ENCODE measurements at places on chromosomes 7 and 10. TPM values are rescaled to one million over a fixed set of nuclear protein-coding genes. Genes with fewer than 3 reads are reported as not detected.

- DNase-seq: no peak
These were observed 78.0 kb upstream of the C1GALT1 start for GRCh38 chr7:7104314-7104698.

DNA sequence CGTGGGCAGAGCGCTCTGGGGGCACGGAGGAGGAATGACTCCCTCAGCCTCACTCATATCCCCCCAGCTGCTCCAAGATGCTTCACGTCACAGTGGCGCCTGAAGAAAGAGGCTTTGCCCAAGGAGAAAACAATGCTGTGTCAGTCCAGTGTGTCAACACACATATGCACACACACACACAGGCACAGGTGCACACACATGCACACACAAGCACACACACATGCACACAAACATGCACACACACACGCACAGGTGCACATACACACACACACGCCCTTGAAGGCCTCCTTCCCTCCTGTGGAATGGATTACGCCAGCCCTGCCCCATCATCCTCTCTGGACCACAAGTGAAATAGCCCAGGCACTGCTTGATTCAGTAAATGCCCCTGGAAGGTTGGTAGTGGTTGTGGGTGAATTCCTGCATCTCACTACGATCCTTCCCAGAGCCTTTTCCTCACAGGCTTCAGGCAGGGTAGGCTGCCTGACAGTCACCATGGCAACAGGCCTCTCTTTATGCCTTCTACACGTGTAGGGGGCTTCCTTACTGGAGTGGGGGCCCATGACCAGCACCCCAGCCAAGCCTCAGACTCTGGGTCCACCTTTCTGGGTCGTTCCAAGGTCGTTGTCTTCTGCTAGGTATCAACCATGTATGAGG is 371.5 kb upstream of the PODXL start:
- DNase-seq: peak; percentile 82

DNA sequence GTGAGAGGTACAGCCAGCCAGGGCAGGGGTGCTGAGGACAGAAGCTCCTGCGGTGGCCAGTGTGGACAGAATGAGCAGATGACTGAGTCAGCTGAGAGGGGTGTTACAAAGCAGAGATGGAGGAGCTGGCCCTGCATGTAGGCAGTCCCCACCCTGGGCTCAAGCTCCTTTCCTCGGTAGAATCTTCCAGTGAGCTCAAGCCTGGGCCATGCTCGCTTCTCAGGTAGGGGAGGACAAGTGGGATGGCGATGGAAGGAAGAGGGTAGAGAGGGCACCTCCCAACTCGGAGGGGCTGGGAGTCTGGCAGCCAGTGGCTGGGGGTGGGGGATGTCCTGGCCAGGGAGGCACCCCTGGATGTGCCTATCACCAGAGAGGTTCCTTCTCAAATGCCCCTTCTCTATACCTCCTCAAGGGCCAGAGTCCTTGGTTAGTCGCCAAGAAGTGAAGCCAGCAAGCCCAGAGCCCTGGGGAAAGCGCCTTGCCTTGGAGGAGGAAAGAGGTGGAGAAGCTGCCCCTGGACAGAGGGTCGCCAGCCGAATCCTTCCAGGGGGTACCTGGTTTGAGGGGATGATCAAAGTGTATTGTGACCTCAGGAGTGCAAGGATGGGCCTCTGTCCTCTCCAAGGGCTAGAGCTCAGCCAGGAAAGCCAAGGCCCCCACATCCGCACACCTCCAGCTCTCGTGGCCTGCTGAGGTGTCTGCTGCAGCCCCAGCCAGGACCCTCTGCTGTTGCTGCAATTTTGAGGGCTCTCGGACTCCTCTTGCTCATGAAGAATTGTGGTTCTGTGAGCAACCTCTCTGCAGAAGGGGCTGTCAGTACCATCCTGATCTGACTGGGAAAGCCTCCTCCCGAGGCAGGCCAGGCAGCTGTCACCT is 88.6 kb upstream of the MACROH2A2 start:
- no peak for DNase-seq

DNA sequence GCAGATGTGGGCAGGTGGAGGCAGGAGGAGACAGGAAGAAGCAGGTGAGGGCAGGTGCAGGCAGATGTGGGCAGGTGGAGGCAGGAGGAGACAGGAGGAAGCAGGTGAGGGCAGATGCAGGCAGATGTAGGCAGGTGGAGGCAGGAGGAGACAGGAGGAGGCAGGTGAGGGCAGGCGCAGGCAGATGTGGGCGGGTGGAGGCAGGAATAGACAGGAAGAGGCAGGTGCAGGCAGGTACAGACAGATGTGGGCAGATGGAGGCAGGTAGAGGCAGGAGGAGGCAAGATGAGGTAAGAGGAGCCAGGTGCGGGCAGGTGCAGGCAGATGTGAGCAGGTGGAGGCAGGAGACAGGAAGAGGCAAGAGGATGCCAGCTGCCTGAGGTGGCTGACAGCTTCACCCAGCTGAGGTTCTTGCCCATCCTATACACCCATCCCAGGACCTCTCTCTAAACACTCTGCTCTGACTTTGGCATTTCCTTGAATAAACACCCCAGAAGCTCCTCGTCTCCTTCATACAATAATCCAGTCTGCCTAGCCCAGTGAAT is 33.0 kb downstream of the PTPRE start:
- DNase-seq: peak; percentile 95

- DNase-seq: no peak
These were observed 62.8 kb upstream of the C7orf33 start for GRCh38 chr7:148527717-148528168.

GRCh38 chr7:4707217-4707741 is 25.2 kb downstream of the FOXK1 start:
- DNase-seq: no peak

GRCh38 chr7:10662491-10662890 is 311.2 kb upstream of the PHF14 start:
- DNase-seq: no peak

GRCh38 chr10:47370878-47371277 is 13.2 kb downstream of the ZNF488 start:
- peak; percentile 85 for DNase-seq

GRCh38 chr7:2431260-2431867 is 28.0 kb downstream of the CHST12 start:
- no peak for DNase-seq

- DNase-seq: no peak
These were observed 173.7 kb upstream of the KAT6B start for GRCh38 chr10:74652664-74653063.

DNA sequence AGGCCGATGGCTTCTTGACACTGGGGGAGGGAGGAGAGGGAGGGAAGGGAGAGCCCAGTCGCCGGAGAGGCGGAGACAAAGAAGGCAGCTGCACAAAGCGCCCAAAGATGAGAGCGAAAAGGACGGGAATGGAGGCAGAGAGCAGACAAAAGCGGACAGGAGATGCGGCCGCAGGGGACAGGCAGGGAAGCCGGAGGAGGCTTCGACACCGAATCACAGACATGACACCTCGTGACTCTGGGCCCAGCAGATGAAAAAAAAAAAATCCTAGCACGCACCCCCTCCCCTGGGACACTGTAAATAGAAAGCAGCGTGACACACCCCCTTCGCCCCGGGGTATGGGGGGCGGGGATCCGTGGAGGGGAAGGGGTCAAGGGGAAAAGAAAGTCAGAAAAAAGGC is 976 bp downstream of the NAT16 start:
- DNase-seq: no peak

DNA sequence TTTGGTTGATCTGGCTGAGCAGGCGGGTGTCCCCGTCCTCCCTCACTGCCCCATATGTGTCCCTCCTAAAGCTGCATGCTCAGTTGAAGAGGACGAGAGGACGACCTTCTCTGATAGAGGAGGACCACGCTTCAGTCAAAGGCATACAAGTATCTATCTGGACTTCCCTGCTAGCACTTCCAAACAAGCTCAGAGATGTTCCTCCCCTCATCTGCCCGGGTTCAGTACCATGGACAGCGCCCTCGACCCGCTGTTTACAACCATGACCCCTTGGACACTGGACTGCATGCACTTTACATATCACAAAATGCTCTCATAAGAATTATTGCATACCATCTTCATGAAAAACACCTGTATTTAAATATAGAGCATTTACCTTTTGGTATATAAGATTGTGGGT is 26.9 kb upstream of the TRIM56 start:
- DNase-seq: no peak

GRCh38 chr10:111360260-111360925 is 283.6 kb downstream of the ADRA2A start:
- no peak for DNase-seq

- no peak for DNase-seq
These were observed 148.4 kb downstream of the TMEM26 start for GRCh38 chr10:61304746-61305145.

DNA sequence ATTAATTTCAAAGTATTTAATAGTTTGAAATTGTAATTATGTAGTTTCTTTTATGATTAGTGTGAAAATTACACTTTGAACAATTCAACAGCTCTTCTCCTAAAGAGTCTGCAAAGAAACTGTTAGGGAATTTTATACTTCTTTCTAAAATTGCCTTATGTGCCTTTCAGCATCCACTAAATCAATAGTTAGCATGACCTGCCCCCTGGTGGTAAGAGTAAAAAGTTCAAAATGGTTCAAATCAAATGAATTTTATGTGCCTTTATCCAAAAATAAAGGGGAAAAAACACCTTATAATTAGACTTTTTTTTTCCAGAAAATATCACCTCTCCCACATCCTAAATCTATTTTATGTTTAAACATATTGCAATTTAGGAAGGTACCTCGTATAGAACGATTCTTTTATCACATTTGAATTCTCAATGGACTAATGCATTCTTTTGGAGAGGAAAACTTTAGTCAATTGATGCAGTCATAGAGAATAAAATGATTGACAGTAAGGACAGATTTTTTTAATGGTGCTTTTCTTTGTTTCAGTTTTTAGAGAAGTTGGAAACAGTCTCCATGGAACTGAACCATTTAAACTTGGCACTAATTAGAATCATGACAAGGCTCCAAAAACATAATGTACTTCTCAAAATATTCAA is 163.7 kb downstream of the SEMA3D start:
- DNase-seq: no peak

- no peak for DNase-seq
These were observed 217.5 kb downstream of the SFMBT2 start for GRCh38 chr10:7193369-7193768.

DNA sequence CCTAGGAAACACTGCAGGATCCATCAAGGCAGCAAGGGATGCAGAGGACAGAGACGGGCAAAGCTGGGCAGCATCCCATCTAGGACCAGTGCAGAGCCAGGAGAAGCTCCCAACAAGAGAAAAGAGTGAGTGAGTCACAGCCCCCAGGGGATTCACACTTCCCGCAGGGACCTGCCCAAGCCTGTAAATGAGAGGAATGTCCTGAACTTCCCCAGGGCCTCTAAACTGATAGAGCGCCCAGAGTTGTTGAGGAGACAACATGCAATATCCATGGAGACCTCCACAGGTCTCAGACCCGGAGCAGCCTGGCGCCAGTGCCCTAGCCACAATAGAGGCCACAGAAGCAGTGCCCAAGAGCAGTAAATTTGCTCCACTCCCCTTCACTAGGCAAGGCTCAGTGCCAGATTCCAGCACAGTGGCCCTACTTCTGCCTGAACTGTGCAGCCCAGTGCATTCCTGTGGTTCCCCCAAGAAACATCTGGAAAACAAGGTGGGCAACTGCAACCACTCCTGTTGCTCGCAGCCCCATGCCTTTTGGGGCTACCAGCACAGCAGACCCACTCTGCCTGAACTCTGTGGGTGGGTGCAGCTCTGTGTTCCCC is 567.5 kb downstream of the POM121L12 start:
- DNase-seq: no peak

GRCh38 chr7:37027104-37027503 is 302.8 kb upstream of the AOAH start:
- DNase-seq: no peak

- DNase-seq: no peak
These were observed 22.8 kb downstream of the GNA12 start for GRCh38 chr7:2821161-2821841.

Gene SRGN
- total RNA-seq: 117 TPM

Gene ANKRD61
- not detected for total RNA-seq

Gene TMEM60
- 13.5 TPM for total RNA-seq

Gene CNNM1
- 2.5 TPM for total RNA-seq

Gene KRIT1
- total RNA-seq: 94.5 TPM

Gene SPDYE9
- total RNA-seq: not detected

Gene HPS1
- total RNA-seq: 62.1 TPM

Gene IQUB
- 0.98 TPM for total RNA-seq

Gene PTPRZ1
- total RNA-seq: 8.1 TPM

Measured in vagina (tissue), 2 donors.